ENCODE measurements at places on chromosomes 2 and 18.

GRCh38 chr2:159427048-159427447 lies 140.5 kb upstream of the WDSUB1 start:
- DNase-seq, result no peak

- no peak for DNase-seq
Observed at GRCh38 chr2:10080536-10081304, 509 bp upstream of the CYS1 start.

GRCh38 chr2:37501113-37501512 lies 156.7 kb downstream of the QPCT start:
- no peak for DNase-seq

DNA sequence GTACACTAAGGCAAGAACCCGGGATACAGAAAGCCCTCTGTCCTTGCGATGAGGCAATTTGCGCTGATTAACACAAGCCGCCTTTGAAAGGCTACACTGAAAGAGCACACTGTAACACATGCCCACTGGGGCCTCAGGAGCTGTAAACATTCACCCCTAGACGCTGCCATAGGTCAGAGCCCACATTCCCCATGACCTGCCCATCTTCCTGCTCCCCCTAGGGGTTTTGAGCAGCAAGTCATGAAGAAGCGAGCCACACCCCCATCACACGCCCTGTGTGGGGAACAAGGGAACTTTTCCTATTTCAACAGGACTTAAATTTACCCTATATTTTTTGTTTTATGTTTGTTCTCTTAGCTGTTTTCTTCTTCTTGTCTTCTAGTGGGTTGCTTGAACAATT lies 47.8 kb upstream of the SLC4A10 start:
- peak; percentile 7 for DNase-seq

DNA sequence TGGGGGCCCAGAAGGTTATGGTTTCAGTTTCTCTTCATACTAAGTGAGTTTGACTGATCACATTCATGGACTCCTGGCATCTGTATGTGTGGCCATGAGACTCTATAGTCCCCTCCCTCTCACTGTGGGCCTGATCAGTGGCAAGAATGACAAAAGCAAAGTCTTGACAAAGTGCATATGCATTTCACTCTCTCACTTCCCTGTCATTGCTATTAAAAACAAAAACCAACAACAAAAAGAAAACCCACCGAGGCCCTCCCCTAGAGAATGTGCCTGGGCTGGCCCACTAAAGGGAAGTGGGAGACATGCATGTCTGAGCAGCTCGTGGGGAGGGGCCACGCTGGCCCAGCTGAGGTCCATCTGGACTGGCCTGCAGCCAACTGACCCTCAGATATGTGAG lies 600.1 kb upstream of the RAB6C start:
- no peak for DNase-seq

DNA sequence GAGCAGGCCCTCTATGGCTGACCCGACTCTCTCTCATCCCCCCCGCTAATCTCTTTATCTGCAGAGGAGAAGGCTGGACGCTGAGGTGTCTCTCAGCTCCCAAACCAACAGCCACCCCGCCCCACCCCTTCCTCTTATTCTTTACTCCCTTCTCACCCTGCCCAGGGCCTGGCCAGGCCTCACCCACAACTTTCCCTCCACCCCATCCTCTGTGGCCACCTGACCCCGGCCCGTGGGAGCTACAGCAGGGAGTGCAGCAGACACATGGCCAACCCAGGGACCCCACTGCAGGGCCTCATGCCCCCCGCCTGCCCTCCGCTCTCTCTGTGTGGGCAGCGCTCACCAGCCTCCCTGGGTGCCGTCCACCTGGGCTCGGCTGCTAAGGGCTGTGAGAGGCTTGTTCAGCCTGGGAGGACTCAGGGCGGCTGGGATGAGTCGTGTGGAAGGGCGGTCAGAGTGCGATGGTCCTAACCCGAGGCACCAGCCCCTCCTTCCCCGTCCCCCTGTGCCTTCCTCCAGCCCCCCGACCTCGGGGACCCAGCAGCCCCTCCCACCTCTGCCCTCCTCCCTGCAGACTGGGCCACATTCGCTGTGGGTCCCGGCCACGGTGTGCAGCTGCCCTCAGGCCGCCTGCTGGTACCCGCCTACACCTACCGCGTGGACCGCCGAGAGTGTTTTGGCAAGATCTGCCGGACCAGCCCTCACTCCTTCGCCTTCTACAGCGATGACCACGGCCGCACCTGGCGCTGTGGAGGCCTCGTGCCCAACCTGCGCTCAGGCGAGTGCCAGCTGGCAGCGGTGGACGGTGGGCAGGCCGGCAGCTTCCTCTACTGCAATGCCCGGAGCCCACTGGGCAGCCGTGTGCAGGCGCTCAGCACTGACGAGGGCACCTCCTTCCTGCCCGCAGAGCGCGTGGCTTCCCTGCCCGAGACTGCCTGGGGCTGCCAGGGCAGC lies 6.8 kb downstream of the NEU4 start:
- DNase-seq, result no peak

DNA sequence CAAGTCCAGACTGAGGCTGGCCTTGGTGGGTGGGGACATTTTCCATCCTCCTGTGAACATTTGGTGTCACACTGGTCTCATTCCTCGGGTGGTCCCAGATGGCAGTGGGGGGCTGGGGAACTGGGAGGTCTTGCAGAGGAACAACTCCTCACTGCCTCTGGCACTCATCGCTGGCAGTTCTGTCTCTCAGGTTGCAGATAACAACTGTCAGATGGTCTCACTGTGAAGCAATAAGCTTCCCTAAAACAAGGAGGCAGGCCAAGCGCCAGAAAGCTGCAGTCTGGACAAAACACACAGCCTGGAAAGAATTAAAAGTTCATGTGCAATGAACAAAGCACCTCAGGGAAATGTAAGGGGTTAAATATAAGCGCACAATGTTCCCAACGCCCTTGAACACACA lies 78.1 kb downstream of the IRS1 start:
- no peak for DNase-seq

- DNase-seq, result no peak
Observed at GRCh38 chr18:45059695-45060094, 379.0 kb downstream of the SETBP1 start.

DNA sequence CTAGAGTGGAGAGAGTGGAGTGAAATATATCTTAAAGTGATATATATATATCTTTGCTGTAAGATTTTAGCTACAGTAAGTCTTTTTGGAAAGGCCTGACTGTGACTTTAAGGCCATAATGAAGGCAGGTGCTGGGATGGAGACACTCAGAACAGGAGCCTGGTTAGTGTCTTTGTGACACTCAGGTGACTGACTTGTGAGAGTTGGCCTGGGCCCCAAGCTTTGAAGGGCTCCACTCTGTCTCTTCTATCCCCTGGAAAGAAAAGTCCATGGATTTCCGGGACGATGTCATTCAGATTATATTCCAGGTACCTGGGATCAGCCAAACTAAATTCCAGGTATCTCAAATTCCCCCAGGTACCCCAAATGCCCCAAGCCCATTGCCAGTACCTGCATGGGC lies 276.6 kb downstream of the PDE11A start:
- no peak for DNase-seq

- no peak for DNase-seq
Observed at GRCh38 chr2:178479758-178480226, 465 bp upstream of the PLEKHA3 start.

DNA sequence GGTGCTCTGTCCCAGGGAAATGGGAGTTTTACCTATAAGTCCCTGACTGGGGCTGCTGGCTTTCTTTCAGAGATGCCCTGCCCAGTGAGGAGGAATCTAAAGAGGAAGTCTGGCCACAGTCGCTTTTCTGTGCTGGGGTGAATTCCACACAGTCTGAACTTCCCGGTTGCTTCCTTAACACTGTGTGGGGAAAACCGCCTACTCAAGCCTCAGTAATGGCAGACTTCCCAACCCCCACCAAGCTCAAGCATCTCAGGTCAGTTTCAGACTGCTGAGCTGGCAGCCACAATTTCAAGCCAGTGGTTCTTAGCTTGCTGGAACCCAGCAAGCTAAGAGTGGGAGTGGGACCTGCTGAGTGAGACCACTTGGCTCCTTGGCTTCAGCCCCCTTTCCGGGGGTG lies 54.9 kb downstream of the NUP35 start:
- no peak for DNase-seq

DNA sequence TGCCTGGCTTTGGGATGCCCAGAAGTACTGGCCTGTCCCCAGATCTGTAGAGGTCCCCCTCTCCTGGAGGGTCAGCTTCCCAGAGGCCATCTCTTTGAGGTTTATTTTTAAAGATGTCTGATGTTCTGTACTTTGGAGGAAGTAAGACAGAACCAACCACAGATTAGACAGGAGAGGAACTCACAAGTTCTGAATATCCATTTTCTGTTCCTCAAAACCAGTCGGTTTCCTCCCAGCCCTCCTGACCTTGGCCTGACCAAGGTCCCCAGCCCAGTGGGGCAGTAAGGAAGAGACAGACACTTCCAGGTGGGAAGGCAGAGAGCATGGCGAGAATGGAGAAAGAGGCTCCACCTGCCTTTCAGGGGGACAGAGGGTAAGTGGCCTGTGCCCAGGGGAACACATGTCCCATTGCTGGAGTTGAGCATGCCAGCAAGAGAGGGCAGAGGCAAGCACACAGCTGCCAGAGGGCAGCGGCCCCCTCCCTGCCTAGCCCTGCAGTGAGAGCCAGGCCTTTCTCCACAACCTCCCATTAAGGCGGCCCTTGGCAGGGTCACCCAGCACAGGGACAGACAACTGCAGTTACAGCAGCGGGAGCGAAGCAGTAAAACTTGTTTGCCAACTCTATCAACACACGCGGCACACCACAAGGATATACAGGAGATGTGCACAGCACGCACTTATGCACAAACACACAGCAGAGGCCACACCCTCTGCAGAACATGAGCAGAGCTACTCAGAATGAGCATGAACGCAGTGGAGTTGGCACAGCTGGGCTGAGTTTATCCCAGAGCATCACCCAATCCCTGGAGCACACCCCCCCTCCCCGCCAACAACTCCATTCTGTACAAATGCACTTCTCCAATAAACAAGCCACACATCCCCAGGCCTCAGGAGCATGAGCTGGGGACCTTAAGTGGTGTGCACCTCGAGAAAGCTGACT lies 18.5 kb upstream of the SEMA4C start:
- DNase-seq, result no peak

DNA sequence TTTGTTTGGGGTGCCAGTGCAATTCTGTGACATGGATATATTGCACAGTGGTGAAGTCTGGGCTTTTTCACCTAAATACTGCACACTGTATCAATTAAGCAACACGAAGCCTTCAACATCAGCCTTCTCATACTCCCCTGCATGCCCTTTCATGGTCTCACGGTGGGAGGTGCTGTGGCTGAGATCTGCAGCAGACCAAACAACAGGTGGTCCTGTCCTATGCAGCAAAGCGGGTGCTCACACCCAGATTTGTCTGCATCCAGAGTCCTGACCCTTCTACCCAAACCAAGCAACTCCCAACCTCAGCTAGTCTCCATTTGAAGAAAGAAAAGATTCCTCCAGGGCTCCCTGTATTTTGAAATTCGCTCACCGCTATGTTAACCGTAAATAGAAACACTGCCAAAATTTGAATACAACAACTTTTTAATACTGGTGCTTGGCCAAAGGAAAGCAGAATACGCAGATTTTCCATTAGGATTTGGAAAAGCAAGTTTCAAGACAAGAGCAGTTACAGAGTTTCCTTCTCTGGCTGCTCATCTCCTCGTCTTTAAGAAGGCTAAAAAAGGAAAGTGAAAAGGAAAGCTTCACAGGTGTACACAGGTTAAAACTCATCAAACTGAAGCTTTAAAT lies 34.9 kb downstream of the FAM168B start:
- DNase-seq, result no peak

DNA sequence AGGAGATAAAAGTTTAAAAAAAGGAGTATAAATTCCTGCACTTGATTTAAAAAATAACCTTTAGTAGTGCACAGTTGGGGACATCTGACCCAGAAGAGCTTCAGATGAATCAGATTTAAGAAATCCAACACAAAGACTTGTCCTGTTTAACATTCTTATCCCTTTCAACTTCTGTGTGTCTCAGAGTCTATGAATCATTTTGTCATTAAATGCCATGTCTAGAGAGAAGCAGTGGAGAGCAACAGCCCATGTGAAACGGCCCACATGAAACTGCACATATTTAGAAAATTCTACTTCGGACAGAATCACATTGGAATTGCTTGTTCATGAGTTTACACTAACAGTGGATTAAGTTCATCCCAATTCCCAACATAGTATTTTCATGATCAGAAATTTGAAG lies 278.6 kb downstream of the SLC8A1 start:
- peak; percentile 29 for DNase-seq

DNA sequence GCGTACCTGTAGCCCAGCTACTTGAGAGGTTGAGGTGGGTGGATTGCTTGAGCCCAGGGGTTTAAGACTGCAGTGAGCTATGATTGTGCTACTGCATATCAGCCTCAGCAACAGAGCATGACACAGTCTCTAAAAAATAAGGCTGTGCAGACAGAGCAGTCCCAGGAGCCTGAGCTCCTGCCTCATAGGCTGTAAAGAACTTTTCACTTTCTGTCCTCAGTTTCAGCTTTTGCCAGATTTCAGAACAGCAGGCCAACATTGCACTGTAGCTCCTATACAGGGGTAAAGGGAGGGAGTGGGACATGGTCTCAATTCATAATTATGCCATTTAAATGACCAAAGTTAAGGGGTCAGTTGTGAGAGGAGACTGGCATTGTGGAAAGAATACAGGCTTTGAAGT lies 150.6 kb downstream of the GALNT1 start:
- DNase-seq, result no peak

DNA sequence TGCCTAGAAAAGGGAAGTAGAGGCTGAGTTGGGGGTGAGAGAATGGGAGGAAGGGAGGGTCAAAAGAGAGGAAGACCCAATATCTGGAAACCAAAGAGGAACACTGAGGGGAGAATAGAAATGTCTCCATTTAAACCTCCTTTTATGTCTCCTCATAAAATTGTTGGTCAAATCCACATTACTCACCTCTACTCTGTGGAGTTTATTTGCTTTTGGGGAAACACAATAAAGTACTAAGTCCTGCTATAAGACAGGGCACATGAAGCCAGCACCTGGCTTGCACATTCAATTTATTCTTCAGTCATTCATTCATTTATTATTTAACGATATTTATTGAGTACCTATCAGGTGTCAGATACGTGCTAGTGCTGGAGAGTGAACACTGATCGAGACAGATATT lies 60.3 kb upstream of the NFE2L2 start:
- DNase-seq, result no peak

GRCh38 chr2:196167666-196168065 lies 3.7 kb downstream of the STK17B start:
- DNase-seq, result no peak

DNA sequence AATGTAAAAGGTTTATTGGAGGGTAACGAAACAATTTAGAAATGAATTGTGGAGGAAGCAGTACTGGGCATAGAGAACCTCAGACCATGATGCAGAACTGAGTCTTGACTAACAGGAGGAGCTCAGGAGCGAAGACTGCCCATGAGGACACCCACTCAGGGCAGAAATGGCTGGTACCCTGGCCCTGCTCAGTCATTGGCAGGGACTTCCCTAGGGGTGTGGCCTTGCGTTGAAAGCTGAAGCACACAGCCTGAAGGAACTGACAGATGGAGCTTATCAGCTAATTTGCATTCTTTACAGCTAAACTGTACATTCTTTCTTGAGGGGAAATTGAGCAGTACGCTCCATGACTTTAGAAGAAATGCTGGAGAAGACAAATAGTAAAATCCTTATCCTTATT lies 57.1 kb downstream of the PDK1 start:
- DNase-seq, result no peak

GRCh38 chr18:28439870-28440269 lies 262.9 kb upstream of the CDH2 start:
- DNase-seq, result peak; percentile 41

- no peak for DNase-seq
Observed at GRCh38 chr2:13109516-13109915, 392.8 kb downstream of the TRIB2 start.

GRCh38 chr2:230219419-230220331 lies at the start of gene SP110:
SP110 (minus strand) TSS chr2:230219984; CDS start chr2:230216927, 3,057 bp downstream.
- DNase-seq, result peak; percentile 87

GRCh38 chr18:63312737-63313395 lies 6.7 kb downstream of the BCL2 start:
- DNase-seq, result no peak

- DNase-seq, result peak; percentile 29
Observed at GRCh38 chr18:63119647-63120046, 199.9 kb downstream of the BCL2 start.
